ENCODE measurements at places on chromosomes 6 and 20. TPM values are rescaled to one million over a fixed set of nuclear protein-coding genes. Genes with fewer than 3 reads are reported as not detected.

- no peaks in the 10 kb centered on the region for H3K27me3 ChIP-seq
- peak; percentile 75 for DNase-seq
- peaks cover 25% of the 10 kb centered on the region for H3K4me1 ChIP-seq
- no peak overlapping the region for H3K4me3 ChIP-seq
These were observed 76.8 kb downstream of the HIVEP2 start for GRCh38 chr6:142867988-142868812.

MATN4 gene
- not detected for total RNA-seq

PSORS1C1 gene
- 5.7 TPM for total RNA-seq

- H3K4me1 ChIP-seq = peaks cover 5% of the 10 kb centered on the region
- no peak overlapping the region for H3K4me3 ChIP-seq
- H3K27me3 ChIP-seq = no peaks in the 10 kb centered on the region
- no peak overlapping the region for H3K27ac ChIP-seq
- no peaks in the 10 kb centered on the region for H3K36me3 ChIP-seq
These were observed 37.4 kb downstream of the SLC35D3 start for GRCh38 chr6:136959471-136959891.

- H3K4me3 ChIP-seq = peak overlapping the region; percentile 81
- H3K4me1 ChIP-seq = peaks cover 79% of the 10 kb centered on the region
- H3K27ac ChIP-seq = peak overlapping the region; percentile 96
- H3K27me3 ChIP-seq = no peaks in the 10 kb centered on the region
- DNase-seq = peak; percentile 84
- H3K36me3 ChIP-seq = no peaks in the 10 kb centered on the region
These were observed 580 bp downstream of the VEGFA start for GRCh38 chr6:43770372-43771209.

DNA sequence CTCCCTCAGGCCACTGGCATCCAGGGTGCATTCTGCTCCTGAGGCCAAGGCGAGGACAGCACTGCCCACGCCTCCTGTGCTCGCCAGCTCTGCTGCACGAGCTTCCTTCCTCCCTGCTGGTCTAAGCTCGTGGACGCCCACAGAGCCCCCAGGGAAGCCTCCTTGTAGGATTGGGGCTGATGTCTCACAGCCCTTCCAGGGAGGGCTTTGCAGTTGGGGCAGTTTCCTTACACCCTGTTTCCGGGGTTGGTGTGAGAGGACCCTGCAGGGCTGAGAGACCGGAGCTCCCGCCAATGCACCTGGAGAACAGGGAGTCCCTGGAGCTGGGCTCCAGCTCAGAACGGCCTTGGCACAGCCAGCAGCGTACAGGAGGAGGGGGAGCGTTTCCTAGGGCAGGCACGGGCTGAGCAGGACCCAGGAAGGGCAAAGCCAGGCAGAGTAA, 172.4 kb upstream of the PDE10A start:
- DNase-seq = no peak
- no peaks in the 10 kb centered on the region for H3K27me3 ChIP-seq
- no peak overlapping the region for H3K4me3 ChIP-seq
- H3K36me3 ChIP-seq = no peaks in the 10 kb centered on the region
- H3K27ac ChIP-seq = no peak overlapping the region
